ENCODE measurements at places on chromosomes 12 and 14. TPM values are rescaled to one million over a fixed set of nuclear protein-coding genes. Genes with fewer than 3 reads are reported as not detected.

Gene GPR137C
- 0.28 TPM for polyA plus RNA-seq

- no peak for DNase-seq
These were observed 9.9 kb downstream of the PITPNM2 start for GRCh38 chr12:123140676-123141614.

- DNase-seq: no peak
These were observed at the start of gene KDM2B for GRCh38 chr12:121580959-121581685. TSS of gene KDM2B (minus strand) at chr12:121581023. CDS start at chr12:121580911, 112 bp downstream.

DNA sequence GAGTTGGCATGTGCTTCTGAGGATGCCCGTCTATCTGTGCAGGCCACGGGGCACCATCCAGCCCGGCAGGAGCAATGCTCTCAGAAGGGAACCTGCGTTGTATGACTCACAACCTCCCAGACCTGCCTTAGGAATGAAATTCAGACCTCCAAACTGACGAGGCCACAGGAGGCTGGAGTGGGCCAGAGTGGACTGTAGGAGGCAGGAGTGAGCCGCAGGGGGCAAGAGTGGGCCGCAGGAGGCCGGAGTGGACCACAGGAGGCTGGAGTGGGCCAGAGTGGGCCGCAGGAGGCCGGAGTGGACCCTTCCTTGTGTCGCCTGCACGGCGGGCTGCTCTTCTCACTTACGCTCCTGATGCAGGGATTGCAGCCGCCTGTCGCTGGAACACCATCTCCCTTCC, 11.1 kb upstream of the FBRSL1 start:
- DNase-seq: no peak

Gene OTX2
- not detected for polyA plus RNA-seq

DNA sequence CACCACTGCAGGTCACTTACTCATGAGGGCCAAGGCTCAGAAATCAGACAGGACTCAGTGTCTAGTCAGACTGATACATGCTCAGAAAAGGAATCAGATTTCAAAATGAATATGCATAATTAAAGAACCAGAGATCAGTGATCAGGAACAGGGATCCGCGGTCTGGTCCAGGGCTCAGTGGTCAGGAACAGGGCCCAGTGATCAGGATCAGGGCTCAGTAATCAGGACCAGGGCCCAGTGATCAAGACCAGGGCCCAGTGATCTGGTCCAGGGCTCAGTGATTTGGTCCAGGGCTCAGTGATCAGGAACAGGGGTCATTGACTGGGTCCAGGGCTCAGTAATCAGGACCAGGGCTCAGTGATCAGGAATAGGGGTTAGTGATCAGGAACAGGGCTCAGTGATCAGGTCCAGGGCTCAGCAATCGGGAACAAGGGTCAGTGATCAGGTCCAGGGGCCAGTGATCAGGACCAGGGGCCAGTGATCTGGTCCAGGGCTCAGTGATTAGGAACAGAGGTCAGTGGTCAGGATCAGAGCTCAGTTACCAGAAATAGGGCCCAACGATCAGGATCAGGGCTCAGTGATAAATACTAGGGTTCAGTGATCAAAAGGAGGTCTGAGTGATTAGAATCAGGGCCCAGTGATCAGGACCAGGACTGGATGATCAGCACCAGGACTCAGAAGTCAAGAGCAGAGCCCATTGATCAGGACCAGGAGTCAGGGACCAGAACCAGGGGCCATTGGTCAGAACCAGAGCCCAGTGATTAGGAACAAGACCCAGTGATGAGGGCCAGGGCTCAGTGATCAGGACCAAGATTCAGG, 175.3 kb downstream of the TMEM121 start:
- no peak for DNase-seq

DNA sequence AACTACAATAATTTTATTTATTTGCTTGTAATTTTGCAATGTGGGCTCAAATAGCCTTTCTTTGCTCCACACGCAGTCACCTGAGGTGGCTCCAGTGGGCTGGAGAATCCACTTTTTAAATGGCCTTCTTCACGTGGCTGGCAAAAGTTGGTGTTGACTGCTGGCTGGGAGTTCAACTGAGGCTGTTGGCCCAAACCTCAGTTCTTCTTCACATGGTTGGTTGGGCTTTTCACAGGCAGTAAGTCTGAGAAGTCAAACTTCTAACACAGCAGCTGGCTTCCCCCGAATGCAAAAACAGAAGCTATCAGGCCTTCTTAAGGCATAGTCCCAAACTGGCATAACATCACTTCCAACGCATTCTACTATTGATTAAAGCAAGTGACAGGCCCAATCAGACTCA, 2.1 kb upstream of the OXA1L start:
- no peak for DNase-seq

Gene EGLN3
- polyA plus RNA-seq: 15.7 TPM

Gene RDH16
- 0.23 TPM for polyA plus RNA-seq

DNA sequence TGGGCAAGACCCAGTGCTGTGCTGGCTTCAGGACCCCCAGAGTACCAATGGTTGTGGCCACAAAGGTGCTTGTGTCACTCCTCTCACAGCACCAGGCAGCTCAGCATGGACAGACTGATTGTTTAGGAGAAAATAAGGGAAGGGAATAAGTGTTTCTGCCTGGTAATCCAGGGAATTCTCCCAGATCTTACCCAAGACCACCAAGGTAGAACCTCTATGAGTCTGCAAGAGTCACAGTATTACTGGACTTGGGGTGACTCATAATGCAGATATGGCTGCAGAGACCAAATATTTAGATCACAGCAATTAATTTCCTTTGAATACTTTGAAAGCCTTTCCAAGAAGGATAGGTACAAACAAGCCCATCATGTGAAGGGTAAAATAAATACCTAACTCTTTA, 1178.3 kb upstream of the FLRT2 start:
- no peak for DNase-seq

Gene APOF
- 0.50 TPM for polyA plus RNA-seq

DNA sequence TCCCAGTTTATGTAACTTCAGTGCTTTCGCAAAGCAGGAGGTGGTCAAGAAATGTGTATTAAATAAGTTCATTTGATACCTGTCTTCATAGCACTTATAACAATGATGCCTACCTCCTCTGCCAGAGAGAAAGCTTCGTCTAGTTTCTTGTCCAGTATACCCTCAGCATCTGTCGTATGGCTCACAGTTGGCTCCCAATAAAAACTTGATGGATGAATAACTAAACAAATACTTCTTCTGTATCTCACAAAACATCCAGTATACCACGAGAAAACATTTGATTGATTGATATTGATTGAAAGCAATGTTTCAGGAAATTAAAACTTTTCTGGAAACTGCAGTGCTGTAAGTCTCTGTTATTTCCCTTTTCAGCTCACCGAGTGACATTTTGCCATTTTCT, 26.9 kb upstream of the PTGDR start:
- no peak for DNase-seq

Gene BHLHE41
- polyA plus RNA-seq: 4.3 TPM

DNA sequence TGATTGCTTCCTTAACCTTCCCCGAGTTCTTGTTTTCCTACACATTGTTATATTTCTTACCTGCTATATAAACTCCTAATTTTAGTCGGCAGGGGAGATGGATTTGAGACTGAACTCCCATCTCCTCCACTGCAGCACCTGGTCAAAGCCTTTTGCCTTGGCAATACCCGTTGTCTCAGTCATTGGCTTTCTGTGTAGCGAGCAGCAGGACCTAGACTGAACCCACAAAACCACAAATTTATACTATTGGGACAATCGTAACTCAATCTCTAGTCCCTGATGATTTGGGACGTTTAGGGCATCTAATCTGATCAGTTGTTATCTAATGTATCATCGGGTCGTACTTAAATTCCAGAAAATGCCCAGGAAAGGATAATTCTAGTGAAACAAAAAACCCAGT, 37.8 kb upstream of the BAZ1A start:
- DNase-seq: no peak

DNA sequence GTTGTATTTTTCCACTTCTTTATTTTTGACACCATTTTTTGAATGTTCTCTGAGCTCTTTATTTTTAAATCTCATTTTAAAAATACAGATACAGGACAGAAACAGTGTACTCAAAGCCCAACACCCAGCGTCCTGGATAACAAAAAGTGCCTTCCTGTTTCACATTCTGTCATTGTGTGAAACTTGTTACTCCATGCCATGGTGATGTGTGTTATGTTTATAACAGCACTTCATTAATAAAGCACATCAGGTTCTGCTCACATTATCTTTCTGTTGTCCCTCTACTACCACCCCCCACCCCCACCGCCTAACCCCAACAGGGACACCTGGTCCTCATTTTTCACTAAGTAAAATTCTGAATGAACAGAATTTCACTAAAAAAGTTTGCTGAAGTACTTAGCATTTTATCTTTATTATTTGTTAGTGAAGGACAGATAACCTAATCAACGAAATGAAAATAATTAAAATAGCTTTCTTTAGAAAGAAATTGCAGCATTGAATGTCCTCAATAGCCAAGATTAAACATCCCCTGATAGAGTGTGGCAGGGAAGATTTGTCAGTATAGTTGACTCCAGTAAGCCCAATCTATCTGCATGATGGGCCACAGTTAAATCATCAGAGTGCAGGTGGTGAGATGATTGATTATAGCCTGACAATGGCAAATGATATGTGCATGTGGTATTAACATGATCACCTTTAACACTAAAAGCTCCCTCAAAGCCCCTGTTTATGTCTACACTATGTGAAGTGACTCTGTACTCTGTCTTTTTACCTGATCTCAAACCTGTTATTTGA, 153.9 kb downstream of the ACSS3 start:
- DNase-seq: no peak

Gene SIX6
- polyA plus RNA-seq: not detected

GRCh38 chr12:24803430-24804245, 145.3 kb downstream of the BCAT1 start:
- DNase-seq: no peak

DNA sequence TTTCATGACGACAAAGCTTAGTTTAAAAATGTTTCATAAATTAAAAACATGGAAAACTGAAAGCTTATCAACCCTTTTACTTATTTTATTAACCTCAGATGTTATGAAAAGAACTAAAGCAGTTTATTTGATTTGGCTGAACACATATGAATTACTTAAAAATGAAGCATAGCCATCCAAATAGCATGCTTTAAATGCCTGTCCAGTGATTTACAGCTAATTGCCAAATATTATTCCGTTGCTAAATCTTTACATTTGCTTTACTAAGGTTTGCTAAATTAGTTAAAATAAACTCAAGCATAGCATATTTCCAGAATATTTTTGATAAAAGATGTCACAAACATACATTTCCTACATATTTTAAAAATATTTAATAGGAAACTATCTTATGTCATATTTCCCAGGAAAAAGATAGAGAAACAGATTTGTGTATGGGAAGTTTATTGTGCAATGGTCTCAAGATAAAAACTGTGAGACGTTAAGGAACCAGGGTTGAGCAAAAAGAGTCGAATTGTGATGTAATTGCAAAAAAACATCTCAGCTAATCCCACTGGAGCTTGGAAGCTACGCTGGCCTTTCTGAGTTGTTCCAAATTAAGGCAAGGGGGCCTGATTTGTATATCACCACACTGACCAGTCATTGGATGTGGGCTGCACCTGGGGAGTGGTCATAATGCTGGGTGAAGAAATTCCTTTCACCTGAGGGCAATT, 25.8 kb downstream of the GPR135 start:
- no peak for DNase-seq

Gene GLS2
- 1.0 TPM for polyA plus RNA-seq

Gene ZC2HC1C
- 8.0 TPM for polyA plus RNA-seq

GRCh38 chr12:24780697-24781368, 168.1 kb downstream of the BCAT1 start:
- no peak for DNase-seq

Gene PPFIA2
- polyA plus RNA-seq: 5.4 TPM

GRCh38 chr12:114976959-114977358, 293.0 kb upstream of the TBX3 start:
- no peak for DNase-seq

- DNase-seq: no peak
These were observed 41.4 kb downstream of the FUT8 start for GRCh38 chr14:65453807-65454480.

DNA sequence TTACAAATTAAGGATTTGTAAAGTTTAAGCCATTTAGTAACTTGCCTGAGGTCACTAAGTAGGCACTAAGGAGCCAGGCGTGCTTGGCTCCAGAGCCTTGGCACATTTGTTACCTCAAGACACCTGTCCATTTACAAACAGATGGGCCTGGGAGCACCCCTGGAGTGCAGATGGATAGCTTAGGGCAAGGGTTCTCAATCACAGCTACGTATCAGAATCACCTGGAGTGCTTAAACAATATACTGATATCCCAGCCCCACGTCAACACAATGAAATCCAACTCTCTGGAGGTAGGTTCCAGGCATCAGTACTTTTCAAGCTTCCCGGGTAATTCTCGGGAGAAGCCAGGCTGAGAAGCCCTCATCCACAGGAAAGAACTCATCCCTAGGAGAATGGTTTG, 45.4 kb downstream of the SLC8A3 start:
- no peak for DNase-seq

Gene SRRM4
- 0.23 TPM for polyA plus RNA-seq

- no peak for DNase-seq
These were observed 97.3 kb upstream of the ST8SIA1 start for GRCh38 chr12:22431693-22432251.

DNA sequence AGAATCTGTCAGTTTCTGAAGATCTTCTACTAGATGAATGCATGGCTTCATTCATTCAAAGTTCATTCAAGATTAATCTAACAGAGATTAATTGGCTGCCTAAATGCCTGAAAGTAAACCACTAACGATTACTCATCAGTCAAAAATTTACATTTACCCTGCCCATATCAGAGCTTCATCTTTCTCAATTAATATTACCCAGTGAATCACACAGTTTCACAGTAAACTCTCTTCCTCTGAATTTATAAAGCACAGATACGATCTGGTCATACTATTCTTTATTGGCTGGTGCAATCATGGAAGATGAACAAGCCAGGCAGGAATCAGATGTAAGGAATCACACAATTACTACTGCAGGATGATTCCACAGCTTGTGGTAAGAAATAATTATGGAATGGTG, 377.7 kb downstream of the SLC16A7 start:
- DNase-seq: no peak

DNA sequence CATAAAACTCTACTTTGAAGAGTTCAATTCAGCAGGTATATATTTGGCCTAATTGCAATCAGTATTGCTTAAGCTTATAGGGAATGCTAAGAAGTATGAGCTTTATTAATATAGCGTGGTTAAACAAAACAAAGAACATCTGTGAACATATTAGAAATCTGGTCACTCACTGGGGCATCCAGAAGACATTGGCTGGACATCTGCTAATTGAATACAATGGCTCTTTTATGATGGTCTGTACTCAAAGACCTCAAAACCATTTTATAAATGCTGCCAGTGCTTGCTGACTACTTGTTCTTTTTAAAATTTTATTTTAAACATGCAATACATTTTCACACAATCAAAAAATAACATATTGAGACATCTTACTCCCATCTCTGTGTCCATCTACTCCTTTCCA, 173.0 kb downstream of the STXBP6 start:
- no peak for DNase-seq

Gene RD3L
- not detected for polyA plus RNA-seq

- no peak for DNase-seq
These were observed 6.0 kb upstream of the SHMT2 start for GRCh38 chr12:57223191-57224165.
